ENCODE measurements at places on chromosomes 5 and 9.

- DNase-seq, result peak; percentile 60
Observed at GRCh38 chr9:6938447-6938846, 180.7 kb downstream of the KDM4C start.

GRCh38 chr5:78008356-78008967 lies 232.3 kb upstream of the TBCA start:
- no peak for DNase-seq

- DNase-seq, result no peak
Observed at GRCh38 chr9:121529237-121529987, 29.8 kb upstream of the GGTA1 start.

DNA sequence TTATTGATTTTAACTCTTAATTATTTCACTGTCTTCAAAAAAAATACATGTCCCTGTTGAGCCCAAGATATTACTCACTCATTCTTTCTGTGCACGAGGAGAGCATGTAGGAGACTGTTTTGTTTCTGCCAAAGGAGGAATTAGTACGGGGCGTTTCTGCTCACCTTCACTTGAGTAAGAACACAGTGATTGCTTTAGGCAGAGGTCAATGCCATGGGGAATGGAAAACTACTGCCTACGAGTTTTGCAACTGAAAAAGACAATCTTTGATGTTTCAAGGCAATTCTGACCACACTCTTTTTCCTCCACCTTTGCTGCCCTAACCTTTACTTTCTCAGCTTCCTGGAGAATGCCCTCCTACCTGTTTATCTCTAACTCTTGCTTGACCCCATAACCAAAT lies 109.4 kb downstream of the CCDC192 start:
- DNase-seq, result no peak

- no peak for DNase-seq
Observed at GRCh38 chr5:56078278-56079156, 83.8 kb upstream of the IL6ST start.

- no peak for DNase-seq
Observed at GRCh38 chr5:42858031-42858643, 46.4 kb upstream of the SELENOP start.

GRCh38 chr9:127877566-127877998 lies at the start of gene AK1:
Gene AK1, minus strand, starts transcription at chr9:127877675. Its CDS starts 3,058 bp downstream, at chr9:127874617.
- no peak for DNase-seq

DNA sequence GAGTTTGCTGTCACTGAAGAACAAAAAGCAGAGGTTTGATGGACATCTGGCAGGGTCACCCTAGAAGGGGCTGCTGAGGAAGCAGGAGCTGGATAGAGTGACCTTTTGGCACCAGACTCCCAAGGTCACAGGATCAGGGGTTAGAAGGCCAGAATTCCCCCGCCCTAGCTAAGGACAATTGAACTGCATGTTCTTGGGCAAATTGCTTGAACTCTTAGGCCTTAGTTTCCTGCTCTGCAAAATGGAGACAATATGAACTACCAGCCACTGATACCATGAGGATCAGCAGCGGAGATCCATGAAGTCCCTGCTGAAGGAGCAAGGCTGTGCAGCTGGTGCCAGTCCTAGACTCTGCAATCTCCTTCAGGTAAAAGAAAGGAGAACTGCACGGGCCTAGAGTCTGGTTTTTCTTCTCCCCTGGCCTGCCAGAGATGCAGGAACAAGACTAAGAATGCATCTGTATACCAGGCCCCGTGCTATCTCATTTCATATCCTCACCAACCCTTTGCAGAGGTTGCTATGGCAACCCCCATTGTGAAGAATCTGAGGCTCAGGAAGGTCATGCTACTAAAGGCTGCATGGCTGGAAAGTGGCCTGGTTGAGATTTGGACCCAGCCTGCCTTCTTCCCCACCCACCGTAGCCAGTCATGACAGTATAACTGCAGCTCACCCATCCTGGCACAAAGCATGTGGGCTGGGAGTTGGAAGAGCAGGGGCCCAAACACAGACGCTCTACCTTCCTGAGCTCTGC lies 33.7 kb downstream of the CAMK2A start:
- DNase-seq, result no peak

DNA sequence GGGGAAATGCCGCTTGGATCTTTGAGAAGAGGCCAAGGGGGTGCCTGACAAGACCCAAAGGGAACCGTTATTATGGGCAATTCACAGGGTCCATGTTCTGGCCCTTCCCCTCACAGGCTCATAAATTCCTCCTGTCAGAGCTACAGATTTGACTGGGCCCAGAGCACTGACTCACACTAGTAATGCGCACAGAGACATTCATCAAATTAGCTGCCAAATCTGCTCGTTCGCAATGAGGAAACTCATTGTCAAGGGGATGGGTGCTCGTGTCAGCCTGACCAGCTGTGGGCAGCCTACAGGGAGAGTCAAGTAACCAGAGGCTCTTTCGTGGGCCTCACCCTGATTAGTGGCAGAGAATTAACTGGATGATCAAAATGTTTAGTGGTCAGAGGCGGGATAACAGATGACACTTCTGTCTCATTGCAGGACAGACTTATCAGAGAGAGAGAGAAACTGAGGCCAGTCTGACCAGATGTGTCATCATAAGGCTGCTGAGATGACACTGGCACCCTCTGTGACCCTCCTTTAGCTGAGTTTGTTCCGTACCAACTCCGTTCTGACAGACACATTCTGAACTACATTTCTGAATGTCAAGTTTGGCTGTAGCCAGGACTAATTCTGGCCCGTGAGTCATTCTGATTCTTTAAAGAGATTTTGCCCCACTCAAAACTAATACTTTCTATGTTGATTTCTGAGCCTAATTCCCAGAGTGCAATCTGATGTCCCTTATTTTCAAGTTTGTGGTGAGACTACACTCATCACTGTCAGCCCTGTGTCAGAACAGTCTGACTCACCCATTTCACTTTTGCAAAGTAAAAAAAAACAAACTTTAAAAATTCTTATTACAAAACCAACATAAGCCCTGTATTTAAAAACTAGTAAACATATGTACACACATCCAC lies 377.1 kb downstream of the ACTL7B start:
- peak; percentile 81 for DNase-seq

GRCh38 chr5:140084541-140084940 lies 29.4 kb upstream of the PURA start:
- DNase-seq, result no peak

GRCh38 chr5:1138445-1139245 lies 26.8 kb upstream of the SLC12A7 start:
- DNase-seq, result no peak

DNA sequence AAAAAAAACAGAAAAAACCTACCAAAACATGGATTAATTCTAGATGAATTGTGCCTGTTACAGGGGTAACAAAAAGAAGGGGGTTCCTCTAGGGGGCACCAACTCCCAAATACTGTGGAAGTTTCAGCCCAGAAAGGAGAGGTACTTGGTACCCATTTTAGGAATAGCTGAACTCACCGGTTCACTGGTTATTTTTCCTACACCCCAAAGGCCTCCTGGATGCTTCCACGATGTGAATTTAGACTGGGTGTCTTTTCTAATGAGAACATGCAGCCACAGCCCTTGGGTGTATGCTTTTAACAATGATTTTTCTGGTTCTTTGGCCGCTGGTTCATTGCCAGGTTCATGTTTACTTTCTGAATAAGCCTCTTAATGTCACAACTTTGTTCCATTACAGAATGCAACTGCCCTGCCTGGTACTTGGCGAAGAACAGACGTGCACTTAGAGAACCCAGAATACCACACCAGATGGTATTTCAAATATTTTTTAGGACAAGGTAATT lies 46.7 kb downstream of the GARNL3 start:
- peak; percentile 85 for DNase-seq
